ENCODE measurements at places on chromosomes 3 and 15.

DNA sequence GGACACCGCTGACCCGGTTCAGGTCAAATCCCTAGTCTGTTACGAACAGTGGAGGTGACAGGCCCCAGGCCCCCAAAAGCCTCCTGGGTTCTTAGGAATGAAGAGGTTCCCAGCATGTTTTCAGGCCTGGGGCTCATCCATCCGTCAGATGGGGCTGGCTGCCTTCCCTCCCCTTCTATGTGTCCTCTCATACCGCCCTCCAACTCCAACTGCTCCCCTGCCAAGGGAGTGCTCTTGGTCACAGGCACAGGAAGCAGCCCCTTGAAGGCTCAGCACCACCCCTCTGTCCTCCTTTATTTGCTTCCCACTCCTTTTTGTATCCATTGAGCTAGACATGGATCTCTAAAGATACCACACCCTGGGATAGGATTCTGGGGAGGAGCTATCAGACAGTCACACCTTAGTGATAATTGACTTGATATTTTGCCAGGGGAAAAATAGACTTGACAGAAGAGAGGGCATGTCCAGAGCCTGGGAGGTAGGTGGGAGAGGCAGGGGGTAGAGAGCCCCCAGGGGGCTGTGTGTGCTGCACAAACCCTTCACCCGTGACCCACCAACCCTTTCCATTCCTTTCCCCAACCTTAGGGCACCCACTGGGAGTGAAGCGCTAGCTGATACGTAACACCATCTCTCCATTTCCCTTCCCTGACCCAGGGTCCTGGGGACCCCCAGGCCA is 10.7 kb upstream of the CSPG4 start:
- no peak for DNase-seq

- no peak for DNase-seq
These were observed 71.2 kb downstream of the FAM43A start for GRCh38 chr3:194756791-194757325.

GRCh38 chr3:54251705-54252104 is 129.4 kb downstream of the CACNA2D3 start:
- no peak for DNase-seq

- DNase-seq: no peak
These were observed 17.5 kb downstream of the MYO5C start for GRCh38 chr15:52278135-52278534.
